Kasumi-1 (cell line): ENCODE measurements at places on chromosomes 11 and 22.

GRCh38 chr11:44229624-44230023, 80.3 kb downstream of the ALX4 start:
- DNase-seq, result no peak

DNA sequence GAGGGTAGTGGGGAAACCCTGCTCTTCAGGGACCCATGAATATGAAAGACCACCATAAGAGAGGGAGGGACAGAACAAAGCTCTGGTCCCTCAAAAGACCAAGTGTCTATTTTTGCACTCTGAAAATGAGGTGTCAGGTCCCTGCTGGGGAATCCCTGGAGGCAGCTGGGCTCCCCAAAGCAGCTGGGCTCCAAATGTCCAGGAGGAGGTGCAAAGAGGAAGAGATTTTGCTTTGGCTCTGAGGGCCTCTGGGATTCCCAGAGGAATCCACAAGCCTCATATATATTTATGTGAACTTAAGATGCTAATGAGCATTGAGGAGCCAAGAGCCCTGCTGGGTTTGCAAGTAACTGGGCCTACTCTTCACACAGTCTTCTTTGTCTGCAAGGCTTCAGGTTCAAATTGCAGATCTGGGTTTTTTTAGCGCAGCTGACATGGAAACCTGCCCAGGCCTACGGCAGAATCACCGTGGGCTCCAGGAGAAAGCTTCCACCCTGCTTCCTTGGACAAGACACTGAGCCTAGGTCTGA, 26.0 kb downstream of the CLMP start:
- no peak for DNase-seq

- DNase-seq, result peak; percentile 41
Observed at GRCh38 chr11:17353821-17354600, 2.4 kb downstream of the NCR3LG1 start.

DNA sequence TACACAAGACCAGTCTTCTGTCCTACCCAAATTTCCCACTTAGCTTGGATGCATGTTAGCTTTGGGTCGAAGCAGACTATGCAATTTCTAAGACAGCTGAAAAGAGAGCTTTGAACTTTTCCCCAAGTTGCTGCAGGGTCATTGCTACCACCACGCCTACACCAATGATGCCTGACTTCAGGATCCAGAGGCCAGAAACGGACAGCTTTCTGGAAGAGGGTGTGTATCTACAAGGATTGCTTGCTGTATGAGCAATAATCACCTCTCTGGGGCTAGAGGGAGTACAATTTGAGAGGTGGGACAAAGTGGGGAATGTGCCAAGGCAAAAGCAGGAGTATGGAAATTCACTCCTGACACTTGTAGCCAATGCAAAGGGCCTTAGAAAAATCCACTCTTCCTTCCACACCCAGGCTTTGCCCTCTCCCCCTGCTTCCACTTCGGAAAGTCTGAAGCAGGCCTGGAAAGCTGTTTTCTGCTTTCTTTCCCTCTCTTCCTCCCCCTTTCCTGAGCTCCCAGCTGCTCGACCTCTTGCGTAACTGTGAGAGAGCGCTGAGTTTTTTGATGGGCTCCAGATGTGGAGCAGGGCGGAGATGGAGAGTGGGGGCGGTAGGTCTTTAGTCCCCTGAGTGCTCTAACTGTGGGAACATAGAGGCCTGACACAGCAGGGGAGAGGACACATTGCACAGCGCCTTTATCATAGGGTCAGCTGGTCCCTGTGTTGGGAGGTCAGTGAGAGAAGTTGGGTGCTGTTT, 2.1 kb upstream of the PHLDB1 start:
- peak; percentile 10 for DNase-seq

- DNase-seq, result no peak
Observed at GRCh38 chr11:58927393-58928106, 11.7 kb upstream of the GLYATL1 start.
